Spinal cord (tissue), 10 donors: ENCODE measurements at places on chromosomes 11 and 22. TPM values are rescaled to one million over a fixed set of nuclear protein-coding genes. Genes with fewer than 3 reads are reported as not detected.

GRCh38 chr11:65569164-65569972 is 909 bp upstream of the ZNRD2 start:
- peak overlapping the region; percentile 97 for H3K4me3 ChIP-seq
- DNase-seq, result no peak

VWCE gene
- polyA plus RNA-seq, result 5.3 TPM

DNA sequence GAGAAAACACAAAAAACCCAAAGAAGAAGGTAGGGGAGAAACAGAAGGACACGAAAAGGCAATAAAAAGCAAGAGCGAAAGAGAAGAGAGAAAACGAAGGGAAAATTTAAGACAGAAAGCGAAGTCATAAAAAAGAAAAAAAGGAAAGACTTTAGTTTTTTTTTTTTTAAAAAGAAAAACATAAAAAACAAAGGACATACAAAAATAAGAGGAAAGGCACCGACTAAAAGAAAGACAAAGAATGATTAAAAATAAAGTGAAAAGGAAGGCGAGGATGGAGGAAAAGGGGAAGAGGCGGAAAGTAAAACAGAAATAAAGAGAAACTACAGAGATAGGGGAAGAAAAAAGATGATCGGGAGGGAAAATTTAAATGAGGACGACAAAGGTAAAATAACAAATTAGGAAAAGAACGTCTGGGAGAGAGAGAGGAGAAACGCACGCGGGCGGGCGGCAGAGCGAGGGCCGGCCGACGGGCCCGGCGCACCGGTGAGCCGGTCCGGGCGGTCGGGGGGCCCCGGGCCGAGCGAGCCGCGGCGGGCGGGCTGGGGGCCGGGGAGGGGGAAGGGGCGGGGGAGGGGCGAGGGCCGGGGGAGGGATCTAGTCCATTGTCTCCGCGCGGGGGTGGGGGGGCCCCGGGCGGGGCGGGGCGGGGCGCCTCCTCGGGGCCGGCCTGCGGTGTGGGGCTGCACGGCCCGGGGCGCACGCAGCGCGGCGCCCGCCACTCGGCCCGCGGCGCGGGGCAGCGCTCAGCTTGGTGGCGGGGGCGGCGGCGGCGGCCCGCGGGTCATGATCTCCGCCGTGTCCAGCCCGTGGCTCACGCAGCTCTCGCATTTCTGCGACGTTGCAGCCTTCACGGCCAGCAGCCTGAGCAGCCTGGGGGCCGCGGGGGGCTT is at the start of gene TBX1:
TBX1 (plus strand) TSS at position 721 of the 893 bp plus-strand sequence; CDS start at position 787, 66 bp downstream.
- H3K4me3 ChIP-seq, result no peak within 1 kb of the TSS
- no peak for DNase-seq
- peaks cover 88% of the 10 kb centered on the region for H3K27me3 ChIP-seq
- H3K4me1 ChIP-seq, result peaks cover 35% of the 10 kb centered on the region
- no peaks in the 10 kb centered on the region for H3K36me3 ChIP-seq
- H3K27ac ChIP-seq, result no peak within 1 kb of the TSS

MYOD1 gene
- polyA plus RNA-seq, result 0.12 TPM

IL10RA gene
- polyA plus RNA-seq, result 2.9 TPM

OSBPL5 gene
- polyA plus RNA-seq, result 38.9 TPM

GLB1L3 gene
- polyA plus RNA-seq, result 2.6 TPM

- peaks cover 84% of the 10 kb centered on the region for H3K36me3 ChIP-seq
- peaks cover 23% of the 10 kb centered on the region for H3K4me1 ChIP-seq
- no peak for DNase-seq
- H3K27ac ChIP-seq, result no peak overlapping the region
- H3K4me3 ChIP-seq, result no peak overlapping the region
Measured at GRCh38 chr11:47161134-47161854, 15.4 kb downstream of the ARFGAP2 start.

SERPING1 gene
- 63.2 TPM for polyA plus RNA-seq

MMP1 gene
- polyA plus RNA-seq, result not detected

DNA sequence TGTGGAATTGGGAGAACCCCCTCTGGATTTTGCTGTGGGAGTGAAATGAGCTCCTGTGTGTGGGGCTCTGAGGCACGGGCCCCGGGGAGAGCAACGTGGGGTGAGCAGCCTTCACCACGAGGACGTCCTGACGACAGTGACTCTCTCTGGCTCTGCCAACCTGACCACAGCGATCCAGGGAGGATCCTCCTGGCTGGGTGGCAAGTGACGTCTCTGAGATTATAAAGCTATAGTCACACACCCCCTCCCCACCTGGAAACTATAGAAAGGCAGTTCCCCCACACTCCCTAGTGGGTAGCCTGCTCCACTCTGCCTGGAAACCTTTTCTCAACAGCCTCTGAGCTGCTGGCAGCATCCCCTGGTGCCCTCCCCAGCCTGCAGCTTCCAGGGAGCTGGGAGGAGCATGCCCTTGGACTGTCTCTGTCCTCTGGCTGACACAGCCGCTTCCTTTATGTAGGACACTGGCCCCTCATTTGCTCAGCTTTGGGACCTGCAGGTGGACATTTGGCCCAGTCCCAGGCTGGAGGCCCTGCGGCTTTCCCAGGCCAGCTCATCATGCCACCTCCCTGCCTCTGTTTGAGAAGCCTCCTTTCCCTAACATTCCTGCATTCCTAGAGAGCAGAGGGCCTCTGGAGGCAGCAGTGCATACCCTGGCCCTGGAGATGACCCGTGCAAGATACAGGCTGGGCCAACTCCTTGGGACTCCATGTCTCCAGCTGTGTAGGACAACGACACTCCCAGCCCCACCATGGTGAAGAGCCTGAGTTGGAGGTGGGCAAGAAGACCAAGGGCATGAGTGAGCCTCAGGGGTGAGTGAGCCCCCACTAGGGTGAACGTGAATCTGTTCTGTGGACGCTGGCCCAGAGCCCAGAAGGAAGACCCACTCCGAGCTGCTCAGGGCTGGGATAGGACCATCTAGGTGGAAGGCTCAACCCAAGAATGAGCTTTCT is 314.0 kb downstream of the NTM start:
- peaks cover 45% of the 10 kb centered on the region for H3K4me1 ChIP-seq
- peaks cover 6% of the 10 kb centered on the region for H3K36me3 ChIP-seq
- no peak for DNase-seq

- peak; percentile 48 for DNase-seq
- peaks cover 3% of the 10 kb centered on the region for H3K27me3 ChIP-seq
- H3K4me1 ChIP-seq, result peaks cover 5% of the 10 kb centered on the region
- no peak overlapping the region for H3K4me3 ChIP-seq
Measured at GRCh38 chr11:33899400-33900037, 7.6 kb upstream of the LMO2 start.

DNA sequence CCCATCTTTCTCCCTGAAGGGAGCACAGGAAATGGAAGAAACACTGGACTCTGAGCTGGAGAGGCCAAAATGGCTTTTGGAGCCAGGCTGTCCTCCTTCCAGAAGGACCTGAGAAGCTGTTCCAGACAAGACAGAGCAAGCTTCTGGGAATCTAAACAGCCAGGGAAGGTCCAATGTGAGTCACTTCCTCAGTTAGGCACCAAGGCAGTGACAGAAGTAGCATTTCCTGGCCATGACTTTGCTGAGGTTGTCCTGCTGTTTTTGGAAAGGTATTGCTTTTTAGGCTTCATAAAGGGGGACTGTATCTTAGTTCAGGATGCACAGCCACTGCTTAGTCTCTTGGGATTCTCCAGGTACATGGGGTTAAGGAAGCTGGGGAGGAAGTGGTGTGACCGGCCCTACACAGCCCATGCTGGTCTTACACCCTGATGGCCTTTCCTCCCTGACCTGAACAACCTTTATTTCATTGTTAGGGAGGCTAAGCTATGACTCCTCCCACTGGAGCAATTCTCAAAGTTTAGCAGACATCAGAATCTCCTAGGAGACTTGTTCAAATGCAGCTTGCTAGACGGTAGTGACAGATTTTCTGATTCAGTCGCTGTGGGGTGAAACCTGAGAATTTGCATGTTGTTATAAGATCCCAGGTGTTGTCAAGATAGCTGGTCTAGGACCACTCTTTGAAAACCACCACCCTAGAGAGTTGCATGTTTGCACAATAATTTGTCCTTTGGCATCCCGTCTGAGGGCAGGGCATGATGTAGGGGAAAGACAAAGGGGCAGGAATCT is 6.8 kb upstream of the INSC start:
- peaks cover 7% of the 10 kb centered on the region for H3K4me1 ChIP-seq
- H3K4me3 ChIP-seq, result no peak overlapping the region
- H3K27me3 ChIP-seq, result no peaks in the 10 kb centered on the region
- no peak for DNase-seq
- no peak overlapping the region for H3K27ac ChIP-seq
- H3K36me3 ChIP-seq, result no peaks in the 10 kb centered on the region

DNA sequence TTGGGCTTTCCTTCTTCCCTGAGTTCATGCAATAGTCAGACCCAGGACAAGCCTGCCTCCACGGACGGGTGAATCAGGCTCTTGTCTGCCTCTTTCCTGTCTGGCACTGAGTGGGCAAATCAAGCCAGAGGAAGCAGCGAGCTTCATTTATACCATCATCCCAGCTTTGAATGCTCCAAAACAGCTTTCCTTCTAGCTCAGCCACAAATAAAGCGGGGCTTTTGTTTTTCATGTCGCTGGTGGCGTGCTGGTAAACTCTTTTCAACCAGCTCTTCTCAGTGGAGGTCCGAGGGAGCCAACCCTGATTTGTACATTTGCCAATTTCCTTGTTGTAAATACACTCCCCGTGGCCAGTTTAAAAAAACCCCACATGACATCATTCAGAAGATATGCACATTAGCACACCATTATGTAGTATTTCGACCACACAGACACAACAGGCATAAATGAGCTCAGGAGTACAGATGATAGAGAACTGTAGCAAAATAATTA is 8.6 kb downstream of the C11orf91 start:
- H3K4me3 ChIP-seq, result no peak overlapping the region
- no peaks in the 10 kb centered on the region for H3K36me3 ChIP-seq
- peak overlapping the region; percentile 80 for H3K27ac ChIP-seq
- peaks cover 5% of the 10 kb centered on the region for H3K27me3 ChIP-seq
- peaks cover 40% of the 10 kb centered on the region for H3K4me1 ChIP-seq

- H3K27me3 ChIP-seq, result peaks cover 36% of the 10 kb centered on the region
- H3K4me3 ChIP-seq, result peak overlapping the region; percentile 31
- peaks cover 39% of the 10 kb centered on the region for H3K4me1 ChIP-seq
- peaks cover 18% of the 10 kb centered on the region for H3K36me3 ChIP-seq
Measured at GRCh38 chr11:75429902-75430713, 2.9 kb downstream of the KLHL35 start.

GRCh38 chr11:30002157-30002785 is 14.6 kb downstream of the KCNA4 start:
- no peak overlapping the region for H3K27ac ChIP-seq
- H3K4me3 ChIP-seq, result no peak overlapping the region
- no peak for DNase-seq
- no peaks in the 10 kb centered on the region for H3K4me1 ChIP-seq
- H3K36me3 ChIP-seq, result no peaks in the 10 kb centered on the region
- no peaks in the 10 kb centered on the region for H3K27me3 ChIP-seq
